Ascending aorta (tissue), 2 donors: ENCODE measurements at places on chromosomes 6 and 20.
A peak's percentile ranks its signal among the peaks of the same experiment; 100 is the strongest.

- no peaks in the 10 kb centered on the region for H3K27me3 ChIP-seq
- no peak overlapping the region for H3K4me3 ChIP-seq
Observed at GRCh38 chr6:21772477-21772876, 178.9 kb downstream of the SOX4 start.

GRCh38 chr6:13290335-13290734 is 38.0 kb downstream of the TBC1D7 start:
- no peaks in the 10 kb centered on the region for H3K4me1 ChIP-seq
- no peaks in the 10 kb centered on the region for H3K27me3 ChIP-seq
- peak; percentile 33 for DNase-seq
- no peak overlapping the region for H3K27ac ChIP-seq

GRCh38 chr20:3689978-3690377 is 8.2 kb upstream of the ADAM33 start:
- no peak overlapping the region for H3K27ac ChIP-seq
- no peak overlapping the region for H3K4me3 ChIP-seq
- no peak for DNase-seq
- peaks cover 11% of the 10 kb centered on the region for H3K4me1 ChIP-seq

- peak overlapping the region; percentile 97 for H3K4me3 ChIP-seq
- DNase-seq = no peak
- H3K27me3 ChIP-seq = no peaks in the 10 kb centered on the region
- H3K27ac ChIP-seq = no peak overlapping the region
- H3K4me1 ChIP-seq = peaks cover 4% of the 10 kb centered on the region
Observed at GRCh38 chr6:136549300-136550044, 750 bp downstream of the MAP7 start.

GRCh38 chr6:33668914-33669313 is 42.6 kb downstream of the UQCC2 start:
- no peaks in the 10 kb centered on the region for H3K27me3 ChIP-seq
- H3K27ac ChIP-seq = no peak overlapping the region
- H3K36me3 ChIP-seq = no peaks in the 10 kb centered on the region
- no peaks in the 10 kb centered on the region for H3K4me1 ChIP-seq

DNA sequence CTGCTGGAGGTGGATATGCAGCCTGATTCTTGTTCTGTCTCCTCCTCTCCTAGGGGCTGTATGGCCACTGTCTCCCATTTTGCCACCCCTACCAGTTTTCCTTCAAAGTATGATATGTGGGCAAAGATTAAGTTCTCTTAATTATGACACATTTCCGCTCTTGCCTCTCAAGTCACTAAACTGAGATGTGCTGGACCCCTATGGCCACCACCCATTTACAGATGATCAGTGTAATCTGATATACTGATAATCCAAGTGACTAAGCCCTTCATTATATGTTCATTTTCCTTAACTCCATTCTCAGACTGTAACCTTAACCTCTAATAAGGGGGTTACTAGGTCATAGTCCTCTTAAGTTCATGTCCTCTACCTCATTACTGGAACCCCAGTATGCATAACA is 711 bp upstream of the C20orf141 start:
- no peaks in the 10 kb centered on the region for H3K4me1 ChIP-seq
- no peaks in the 10 kb centered on the region for H3K27me3 ChIP-seq
- DNase-seq = no peak
- H3K36me3 ChIP-seq = no peaks in the 10 kb centered on the region
- no peak overlapping the region for H3K4me3 ChIP-seq

GRCh38 chr20:33110147-33110825 is 30.8 kb downstream of the BPIFB4 start:
- no peak overlapping the region for H3K4me3 ChIP-seq
- no peak overlapping the region for H3K27ac ChIP-seq
- no peak for DNase-seq
- no peaks in the 10 kb centered on the region for H3K4me1 ChIP-seq

DNA sequence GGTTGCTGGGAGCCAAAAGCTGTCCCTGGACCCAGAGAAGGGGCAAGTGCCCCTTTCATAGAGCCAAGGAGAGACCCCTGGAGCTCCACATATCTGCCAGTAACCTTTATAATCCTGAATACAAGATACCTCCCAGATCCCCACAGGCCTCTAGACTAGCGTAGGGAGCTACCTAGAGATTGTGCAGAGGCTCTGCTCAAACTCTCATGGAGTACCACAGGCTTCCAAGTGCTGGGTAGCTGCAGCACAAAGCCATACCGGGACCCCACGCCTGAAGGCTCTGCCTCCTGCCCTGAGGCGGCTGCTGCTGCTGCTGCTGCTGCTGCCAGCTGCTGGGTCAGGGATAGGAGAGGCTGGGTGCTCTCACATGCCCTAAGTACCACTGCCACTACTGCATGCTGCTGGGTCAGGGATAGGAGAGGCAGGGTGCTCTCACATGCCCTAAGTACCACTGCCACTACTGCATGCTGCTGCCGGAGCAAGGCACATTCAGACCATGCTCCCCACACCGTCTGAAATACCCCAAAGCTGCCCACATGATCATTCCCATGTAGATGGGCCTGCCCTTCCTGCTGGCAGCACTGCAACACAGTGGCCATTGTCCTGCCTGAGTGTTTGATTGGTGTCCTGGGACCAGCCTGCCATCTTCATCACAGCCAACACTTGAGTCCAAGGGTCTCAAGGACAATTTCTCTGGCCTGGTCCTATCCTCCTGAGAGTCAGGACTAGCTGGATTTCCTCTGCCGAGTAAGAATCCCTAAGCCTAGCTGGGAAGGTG is 1434.3 kb upstream of the ADGRB3 start:
- no peaks in the 10 kb centered on the region for H3K27me3 ChIP-seq
- no peaks in the 10 kb centered on the region for H3K36me3 ChIP-seq
- no peak for DNase-seq

GRCh38 chr6:23620911-23621401 is 505.1 kb upstream of the NRSN1 start:
- H3K27me3 ChIP-seq = no peaks in the 10 kb centered on the region
- H3K4me1 ChIP-seq = no peaks in the 10 kb centered on the region
- no peak for DNase-seq
- H3K27ac ChIP-seq = no peak overlapping the region

DNA sequence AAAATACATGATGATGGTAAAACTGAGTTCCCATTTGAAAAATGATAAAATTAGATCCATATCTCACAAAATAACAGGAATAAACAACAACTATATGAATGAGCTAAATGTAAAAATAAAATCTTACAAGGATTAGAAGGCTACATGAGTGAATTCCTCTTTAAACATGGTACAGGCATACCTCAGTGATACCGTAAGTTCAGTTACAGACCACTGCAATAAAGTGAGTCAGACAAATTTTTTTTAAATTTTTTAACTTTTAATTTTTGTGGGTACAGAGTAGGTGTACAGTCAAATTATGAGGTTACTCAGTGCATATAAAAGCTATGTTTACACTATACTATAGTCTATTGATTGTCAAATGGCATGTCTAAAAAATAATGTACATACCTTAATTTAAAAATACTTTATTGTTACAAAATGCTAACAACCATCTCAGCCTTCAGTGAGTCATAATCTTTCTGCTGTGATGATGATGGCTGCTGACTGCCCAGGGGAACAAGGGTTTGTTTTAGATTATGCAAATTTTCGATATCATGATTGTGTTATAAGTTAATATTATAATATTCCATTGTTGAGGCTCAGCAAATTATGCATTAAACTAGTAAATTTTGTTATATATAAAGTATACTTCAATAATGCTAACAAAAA is 222.8 kb upstream of the RUNX2 start:
- no peaks in the 10 kb centered on the region for H3K27me3 ChIP-seq
- no peak for DNase-seq
- no peak overlapping the region for H3K27ac ChIP-seq
- H3K4me3 ChIP-seq = no peak overlapping the region
- no peaks in the 10 kb centered on the region for H3K4me1 ChIP-seq
- no peaks in the 10 kb centered on the region for H3K36me3 ChIP-seq

DNA sequence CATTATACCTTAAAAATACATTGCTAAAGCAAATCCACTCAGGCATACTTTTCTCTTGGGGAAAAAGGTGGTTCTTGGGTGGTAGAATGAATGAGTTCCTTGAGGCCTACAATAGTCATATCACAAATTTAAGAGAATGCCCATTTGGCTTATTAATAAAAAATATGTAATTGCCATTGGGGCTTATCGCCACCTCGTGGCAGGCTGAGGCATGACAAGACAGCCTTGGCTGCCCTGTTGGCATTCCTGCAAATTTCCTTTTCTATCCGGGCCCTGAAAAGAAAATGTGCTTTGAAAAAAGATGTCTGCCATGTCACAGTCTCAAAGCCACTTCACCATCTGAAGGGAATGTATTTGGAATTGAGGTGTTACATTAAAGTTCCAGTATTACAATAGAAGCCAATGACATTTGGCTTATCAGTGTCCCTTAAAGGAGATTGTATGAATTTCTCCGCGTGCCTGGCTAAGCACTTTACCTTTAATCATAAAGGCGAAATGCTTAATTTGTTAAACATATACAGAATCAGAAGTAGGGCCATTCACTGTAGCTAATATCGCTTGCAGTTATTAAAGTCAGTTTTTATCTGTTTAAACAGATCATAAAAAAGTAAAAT is 188.3 kb upstream of the ZFP64 start:
- no peak overlapping the region for H3K27ac ChIP-seq
- DNase-seq = no peak
- no peak overlapping the region for H3K4me3 ChIP-seq
- no peaks in the 10 kb centered on the region for H3K4me1 ChIP-seq

- no peak overlapping the region for H3K4me3 ChIP-seq
- H3K27me3 ChIP-seq = no peaks in the 10 kb centered on the region
- H3K4me1 ChIP-seq = peaks cover 10% of the 10 kb centered on the region
- no peak overlapping the region for H3K27ac ChIP-seq
- H3K36me3 ChIP-seq = no peaks in the 10 kb centered on the region
Observed at GRCh38 chr6:159695984-159696383, 2.9 kb upstream of the SOD2 start.
